ENCODE measurements at places on chromosomes 13 and 19. TPM values are rescaled to one million over a fixed set of nuclear protein-coding genes. Genes with fewer than 3 reads are reported as not detected.

- DNase-seq: no peak
- no peaks in the 10 kb centered on the region for H3K27me3 ChIP-seq
- peaks cover 5% of the 10 kb centered on the region for H3K4me1 ChIP-seq
- no peak overlapping the region for H3K4me3 ChIP-seq
These were observed 41.7 kb downstream of the SIAH3 start for GRCh38 chr13:45809801-45810394.

DNA sequence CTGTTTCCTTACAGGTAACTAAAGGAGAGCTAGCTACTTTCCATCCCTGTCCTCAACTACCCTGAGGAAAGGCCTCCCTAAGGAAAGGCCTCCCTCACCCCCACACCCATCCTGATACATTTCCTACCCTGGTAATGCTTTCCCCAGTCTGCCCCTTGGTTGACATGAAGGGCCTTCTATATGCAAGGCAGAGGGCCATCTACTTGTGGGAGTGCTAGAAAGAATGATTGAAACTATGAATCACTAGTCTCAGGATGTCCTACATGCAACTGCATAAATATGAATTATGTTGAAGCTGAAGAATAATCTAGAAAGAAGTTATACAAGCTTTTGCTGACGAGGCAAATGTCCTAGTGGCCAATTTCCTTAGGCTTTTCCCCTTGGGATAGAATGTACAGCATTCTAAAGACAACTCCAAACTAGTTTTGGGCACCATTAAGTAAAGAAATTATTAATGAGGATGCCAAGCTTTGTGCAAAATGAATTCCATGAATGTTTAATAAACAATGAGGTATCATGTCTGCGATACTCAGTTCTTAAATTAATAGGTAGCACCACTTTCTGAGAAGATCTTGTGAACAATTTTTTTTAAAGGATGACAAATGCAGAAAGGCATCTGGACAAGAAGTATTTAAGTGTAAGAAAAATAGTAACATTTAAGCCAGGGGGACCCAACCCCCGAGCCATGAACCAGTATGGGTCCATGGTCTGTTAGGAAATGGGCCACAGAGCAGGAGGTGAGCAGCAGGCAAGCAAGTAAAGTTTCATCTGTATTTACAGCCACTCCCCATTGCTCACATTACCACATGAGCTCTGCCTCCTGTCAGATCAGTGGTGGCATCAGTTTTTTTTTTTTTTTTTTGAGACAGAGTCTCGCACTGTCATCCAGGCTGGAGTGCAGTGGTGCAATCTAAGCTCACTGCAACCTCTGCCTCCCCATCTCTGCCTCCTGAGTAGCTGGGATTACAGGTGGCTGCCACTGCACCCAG lies 223.0 kb downstream of the LHFPL6 start:
- no peak for DNase-seq
- no peak overlapping the region for H3K27ac ChIP-seq
- no peaks in the 10 kb centered on the region for H3K36me3 ChIP-seq
- no peaks in the 10 kb centered on the region for H3K27me3 ChIP-seq
- no peak overlapping the region for H3K4me3 ChIP-seq

CLDND2 gene
- total RNA-seq: 1.5 TPM

ZNF723 gene
- not detected for total RNA-seq

DNA sequence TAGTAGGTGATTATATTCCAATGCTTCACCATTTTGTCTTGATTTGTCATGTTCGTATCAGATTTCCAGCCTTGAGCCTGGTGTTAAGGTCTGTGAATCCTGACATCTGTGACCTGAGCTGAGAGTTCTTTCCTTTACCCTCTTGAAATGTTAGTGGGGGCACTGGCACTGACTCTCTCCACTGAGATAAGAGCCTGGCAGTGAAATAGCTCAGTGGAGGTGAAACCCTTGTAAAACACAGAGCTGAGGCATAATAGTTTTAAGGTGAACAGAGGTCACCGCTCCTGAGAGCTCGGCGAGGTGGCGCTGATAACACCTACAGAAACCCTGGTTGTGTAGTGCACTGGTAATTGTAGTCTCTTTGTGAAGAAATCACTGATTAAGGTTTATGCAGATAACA lies 748.2 kb downstream of the DIAPH3 start:
- H3K27me3 ChIP-seq: no peaks in the 10 kb centered on the region
- no peaks in the 10 kb centered on the region for H3K4me1 ChIP-seq
- H3K4me3 ChIP-seq: no peak overlapping the region
- H3K36me3 ChIP-seq: no peaks in the 10 kb centered on the region

ZIC2 gene
- not detected for total RNA-seq

- H3K27me3 ChIP-seq: no peaks in the 10 kb centered on the region
- H3K27ac ChIP-seq: no peak overlapping the region
- no peak overlapping the region for H3K4me3 ChIP-seq
These were observed 287.0 kb downstream of the DCT start for GRCh38 chr13:94192431-94192975.

GRCh38 chr13:23833733-23834611 lies 55.2 kb downstream of the MIPEP start:
- H3K4me1 ChIP-seq: no peaks in the 10 kb centered on the region
- H3K36me3 ChIP-seq: peaks cover 22% of the 10 kb centered on the region
- DNase-seq: no peak
- H3K27ac ChIP-seq: no peak overlapping the region
- H3K4me3 ChIP-seq: no peak overlapping the region
- H3K27me3 ChIP-seq: no peaks in the 10 kb centered on the region

- DNase-seq: peak; percentile 78
These were observed 10.3 kb upstream of the FUT5 start for GRCh38 chr19:5880604-5881078.

- peaks cover 96% of the 10 kb centered on the region for H3K27me3 ChIP-seq
- DNase-seq: no peak
- no peaks in the 10 kb centered on the region for H3K36me3 ChIP-seq
- H3K4me1 ChIP-seq: no peaks in the 10 kb centered on the region
These were observed 51.3 kb upstream of the NFIC start for GRCh38 chr19:3314962-3315675.

FFAR3 gene
- total RNA-seq: not detected

GRCh38 chr13:50376895-50377575 lies 361.8 kb downstream of the KCNRG start:
- no peaks in the 10 kb centered on the region for H3K36me3 ChIP-seq
- no peak overlapping the region for H3K4me3 ChIP-seq
- H3K4me1 ChIP-seq: no peaks in the 10 kb centered on the region
- no peak overlapping the region for H3K27ac ChIP-seq
- DNase-seq: no peak
- H3K27me3 ChIP-seq: no peaks in the 10 kb centered on the region

GRCh38 chr13:99656092-99656745 lies 154.9 kb downstream of the TM9SF2 start:
- H3K36me3 ChIP-seq: no peaks in the 10 kb centered on the region
- H3K27ac ChIP-seq: no peak overlapping the region
- H3K27me3 ChIP-seq: no peaks in the 10 kb centered on the region
- peaks cover 28% of the 10 kb centered on the region for H3K4me1 ChIP-seq
- no peak overlapping the region for H3K4me3 ChIP-seq

All from left ventricle myocardium inferior (tissue), 1 donor.